ENCODE measurements at places on chromosomes 1 and 21.
A peak's percentile ranks its signal among the peaks of the same experiment; 100 is the strongest.

- DNase-seq, result no peak
Measured at GRCh38 chr1:25713961-25714360, 86.0 kb upstream of the SELENON start.

DNA sequence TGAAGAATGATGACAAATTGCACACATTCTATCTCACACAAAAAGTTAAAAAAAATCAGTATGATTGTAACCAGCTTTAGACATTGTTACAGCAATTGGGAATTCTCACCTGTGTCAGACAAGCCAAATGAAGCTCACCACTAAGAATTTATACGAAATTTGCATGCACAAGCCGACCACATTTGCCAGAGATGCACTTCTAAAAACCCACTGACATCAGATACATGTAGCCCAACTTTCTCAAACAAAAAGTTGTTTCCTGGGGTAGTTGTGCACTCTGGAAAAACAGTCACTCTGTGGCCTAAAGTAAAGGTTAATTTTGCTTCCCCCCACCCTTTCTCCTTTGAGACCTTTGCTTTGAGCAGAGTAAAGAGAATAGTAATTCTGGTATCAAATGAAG lies 67.9 kb upstream of the IL12RB2 start:
- no peak for DNase-seq

GRCh38 chr1:156461781-156462647 lies 38.6 kb downstream of the MEF2D start:
- no peak for DNase-seq

GRCh38 chr1:76059451-76059850 lies 15.1 kb upstream of the ST6GALNAC3 start:
- no peak for DNase-seq

DNA sequence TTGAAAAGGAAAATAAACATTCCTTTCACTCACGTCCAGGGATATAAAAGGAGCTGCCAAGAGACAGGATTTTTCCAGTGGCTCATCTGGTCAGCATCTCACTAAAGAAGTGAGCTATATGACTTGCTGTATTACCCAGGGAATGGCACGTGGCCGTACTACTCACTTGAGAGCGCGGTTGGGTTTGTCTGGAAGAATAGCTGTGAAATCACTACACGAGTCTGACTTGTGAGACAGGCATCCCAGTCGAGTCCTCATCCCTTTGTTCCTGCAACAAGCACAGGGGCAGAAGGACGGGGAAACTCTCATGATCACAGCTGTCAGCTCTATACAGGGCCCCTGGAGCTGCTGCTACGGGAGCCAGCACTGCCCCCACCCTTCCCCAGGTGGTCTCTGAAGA lies 17.7 kb downstream of the RGS8 start:
- DNase-seq, result no peak

DNA sequence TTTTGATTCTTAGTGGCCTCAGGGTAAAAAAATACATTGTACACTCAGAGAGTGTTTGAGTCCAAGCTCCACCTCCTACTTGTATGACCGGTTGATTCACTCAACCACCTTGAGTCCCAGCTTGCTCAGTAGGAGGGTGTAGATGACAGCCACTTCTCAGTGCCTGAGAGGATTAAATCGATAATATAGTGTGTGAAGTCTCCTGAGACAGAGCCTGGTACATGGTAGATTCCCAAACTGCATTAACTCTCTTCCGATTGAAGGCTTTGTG lies 38.4 kb downstream of the NCMAP start:
- peak; percentile 81 for DNase-seq

DNA sequence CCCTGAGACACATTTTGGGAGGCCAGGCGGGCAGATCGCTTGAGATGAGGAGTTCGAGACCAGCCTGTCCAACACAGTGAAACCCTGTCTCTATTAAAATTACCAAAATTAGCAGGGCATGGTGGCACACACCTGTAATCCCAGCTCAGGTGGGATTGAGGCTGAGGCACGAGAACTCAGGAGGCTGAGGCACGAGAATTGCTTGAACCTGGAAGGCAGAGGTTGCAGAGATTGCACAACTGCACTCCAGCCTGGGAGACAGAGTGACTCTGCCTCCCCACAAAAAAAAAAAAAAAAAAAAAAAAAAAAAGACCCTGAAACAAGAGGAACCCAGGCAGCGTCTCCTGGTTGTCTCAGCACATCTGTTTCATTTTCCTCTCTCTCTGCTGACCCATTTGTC lies 24.2 kb downstream of the PGM1 start:
- DNase-seq, result no peak

DNA sequence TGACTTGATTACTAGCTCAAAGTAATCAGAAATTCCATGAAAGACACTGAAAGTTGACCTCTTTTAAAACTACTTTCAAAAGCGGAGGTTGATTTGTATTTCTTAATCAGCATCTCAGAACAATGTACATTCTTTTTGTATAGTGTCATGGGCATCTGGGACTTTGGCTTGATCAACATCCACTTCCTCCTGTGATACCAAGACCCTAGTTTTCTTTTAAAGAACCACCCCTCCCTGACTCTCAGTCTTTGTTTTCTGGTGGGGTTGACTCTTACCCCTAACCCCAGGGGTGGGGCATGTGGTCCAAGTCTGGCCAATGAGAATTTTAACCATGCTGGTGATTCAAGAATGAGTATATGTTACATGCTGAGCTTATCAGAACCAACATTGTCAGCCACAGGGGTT lies 21.7 kb upstream of the IRF2BP2 start:
- DNase-seq, result peak; percentile 94
